ENCODE measurements at places on chromosomes 11 and 22.

GRCh38 chr11:95534809-95535208 is 254.8 kb downstream of the FAM76B start:
- DNase-seq, result no peak

- no peak for DNase-seq
Observed at GRCh38 chr11:95353706-95354105, 122.7 kb upstream of the SESN3 start.

- DNase-seq, result no peak
Observed at GRCh38 chr11:76087749-76088148, 118.6 kb downstream of the WNT11 start.

GRCh38 chr11:43983221-43983810 is 40.9 kb downstream of the C11orf96 start:
- no peak for DNase-seq

Measured in fibroblast of mammary gland (primary cell).